ENCODE measurements at places on chromosomes 16 and 17.

GRCh38 chr16:64830653-64831052, 291.2 kb downstream of the CDH11 start:
- DNase-seq, result no peak

GRCh38 chr16:27679899-27680298, 130.0 kb downstream of the KATNIP start:
- no peak for DNase-seq

DNA sequence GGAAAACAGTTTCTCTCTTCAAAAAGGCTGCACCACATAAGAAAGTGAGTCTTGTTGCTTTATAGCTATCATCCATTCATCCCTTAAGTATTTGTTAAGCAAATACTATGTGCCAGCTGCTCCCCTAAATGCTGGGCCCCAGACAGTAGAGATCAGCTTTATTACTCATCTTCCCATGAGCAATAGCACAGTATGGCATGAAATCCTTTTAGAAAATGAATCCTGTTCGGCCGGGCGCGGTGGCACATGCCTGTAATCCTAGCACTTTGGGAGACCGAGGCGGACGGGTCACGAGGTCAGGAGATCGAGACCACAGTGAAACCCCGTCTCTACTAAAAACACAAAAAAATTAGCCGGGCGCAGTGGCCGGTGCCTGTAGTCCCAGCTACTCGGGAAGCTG, 99.5 kb downstream of the MYO1D start:
- no peak for DNase-seq

DNA sequence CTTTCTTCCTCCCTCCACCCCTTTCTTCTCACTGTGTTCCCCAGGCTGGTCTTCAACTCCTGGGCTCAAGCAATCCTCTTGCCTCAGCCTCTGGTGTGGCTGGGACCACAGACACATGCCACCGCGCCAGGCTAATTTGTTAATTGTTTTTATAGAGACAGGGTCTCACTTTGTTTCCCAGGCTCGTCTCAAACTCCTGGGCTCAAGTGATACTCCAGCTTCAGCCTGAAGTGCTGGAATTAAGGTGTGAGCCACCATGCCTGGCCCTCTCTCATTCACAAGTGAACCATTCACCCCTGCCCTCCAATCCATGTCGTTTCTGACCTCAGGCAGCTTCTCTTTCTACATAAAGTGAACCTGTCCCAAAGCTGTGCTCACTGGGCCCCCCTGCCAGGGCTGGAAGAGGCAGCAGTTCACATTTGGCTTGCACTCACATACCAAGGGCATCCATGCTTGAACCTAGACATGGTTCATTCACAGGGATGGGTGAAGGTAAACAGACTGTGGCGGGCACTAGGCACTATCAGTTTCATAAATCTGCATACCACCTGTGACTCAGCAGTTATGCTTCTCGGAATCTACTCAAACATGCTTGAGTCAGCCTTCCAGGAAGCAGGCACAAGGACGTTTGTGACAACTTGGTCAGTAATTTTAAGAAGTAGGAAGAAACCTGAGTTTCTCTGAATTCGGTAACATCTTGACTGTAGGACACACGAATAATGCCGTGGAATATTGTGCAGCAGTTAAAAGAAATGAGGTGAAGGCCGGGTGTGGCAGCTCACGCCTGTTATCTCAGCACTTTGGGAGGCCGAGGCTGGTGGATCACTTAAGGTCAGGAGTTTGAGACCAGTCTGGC, 6.0 kb upstream of the RNF213 start:
- no peak for DNase-seq

GRCh38 chr17:35749560-35750412, 3.3 kb downstream of the GAS2L2 start:
- DNase-seq, result no peak

- DNase-seq, result no peak
Observed at GRCh38 chr16:54677308-54677950, 253.2 kb upstream of the IRX5 start.

DNA sequence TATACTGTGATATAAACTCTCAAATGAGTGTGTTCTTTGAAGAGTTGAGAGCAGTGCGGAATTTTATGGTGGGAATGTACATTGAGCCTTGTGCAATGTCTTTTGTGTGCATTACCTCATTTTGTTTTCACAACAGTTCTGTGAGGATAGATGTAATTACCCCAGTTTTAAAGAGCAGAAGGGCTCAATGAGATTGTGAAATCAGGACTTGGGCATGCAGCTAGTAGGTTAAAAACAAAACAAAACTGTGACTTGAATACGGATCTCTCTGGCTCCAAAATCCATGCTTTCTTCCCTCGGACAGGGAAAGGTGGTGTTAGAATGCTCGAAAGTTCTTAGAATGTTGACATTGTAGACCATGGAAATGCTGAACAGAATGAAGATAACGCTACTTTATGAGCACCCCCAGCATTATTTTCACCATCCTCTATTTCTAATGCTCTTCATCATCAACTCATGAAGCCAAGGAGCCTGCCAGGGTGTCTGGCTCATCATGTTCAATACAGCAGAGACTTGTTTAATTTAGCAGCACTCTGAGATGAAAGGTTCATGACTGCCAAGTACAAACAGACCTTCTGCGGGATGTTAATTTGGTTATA, 17.1 kb downstream of the MRTFB start:
- no peak for DNase-seq

- no peak for DNase-seq
Observed at GRCh38 chr16:77206533-77206932, 7.3 kb downstream of the SYCE1L start.

DNA sequence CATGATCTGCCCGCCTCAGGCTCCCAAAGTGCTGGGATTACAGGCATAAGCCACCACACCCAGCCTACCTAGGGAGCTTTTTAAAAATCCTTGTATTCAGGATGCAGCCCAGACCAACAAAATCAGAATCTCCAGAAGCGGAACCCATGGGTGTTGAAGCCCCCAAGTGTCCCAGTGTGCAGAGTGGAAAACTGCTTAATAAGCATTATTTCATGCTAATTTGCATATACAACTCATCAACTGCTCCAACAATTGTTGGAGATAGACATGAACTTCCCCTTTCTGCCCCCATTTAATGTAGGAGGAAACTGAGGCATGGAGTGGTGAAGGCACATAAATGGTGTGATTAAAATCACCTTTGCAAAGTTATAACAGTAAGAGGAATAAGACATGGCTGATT, 84.3 kb upstream of the C16orf82 start:
- DNase-seq, result no peak

DNA sequence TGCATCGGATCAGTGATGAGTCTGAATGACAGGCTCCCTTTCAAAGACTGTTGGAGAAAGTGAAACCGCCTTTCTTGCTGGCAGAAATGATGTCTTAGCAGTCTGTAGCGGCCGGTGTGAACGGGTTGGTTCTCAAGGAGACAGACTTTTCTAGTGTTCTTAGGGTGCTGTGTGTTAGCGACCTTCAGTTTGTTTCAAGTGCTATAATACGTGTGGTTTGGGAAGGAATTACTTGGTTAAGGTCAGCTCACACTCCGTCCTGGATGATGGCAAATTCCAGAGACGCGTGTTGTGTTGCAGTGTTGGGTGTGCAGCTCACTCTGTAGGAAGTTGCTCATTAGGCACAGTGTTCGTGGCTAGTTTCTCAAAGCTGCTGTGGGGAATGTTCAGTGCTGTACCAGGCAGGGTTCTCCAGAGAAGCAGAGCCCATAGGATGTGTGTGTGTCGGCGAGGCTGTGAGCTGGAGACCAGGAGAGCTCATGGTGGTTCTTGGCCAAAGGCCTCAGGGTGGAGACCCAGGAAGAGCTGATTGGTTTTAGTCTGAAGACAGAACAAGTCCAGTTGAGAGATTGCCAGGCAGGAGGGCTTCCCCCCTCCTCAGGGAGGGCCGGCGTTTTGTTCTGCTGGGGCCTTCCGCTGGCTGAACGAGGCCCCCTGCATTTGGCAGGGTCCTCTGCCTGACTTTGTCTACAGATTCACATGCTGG, 37.6 kb downstream of the ZNF750 start:
- no peak for DNase-seq

DNA sequence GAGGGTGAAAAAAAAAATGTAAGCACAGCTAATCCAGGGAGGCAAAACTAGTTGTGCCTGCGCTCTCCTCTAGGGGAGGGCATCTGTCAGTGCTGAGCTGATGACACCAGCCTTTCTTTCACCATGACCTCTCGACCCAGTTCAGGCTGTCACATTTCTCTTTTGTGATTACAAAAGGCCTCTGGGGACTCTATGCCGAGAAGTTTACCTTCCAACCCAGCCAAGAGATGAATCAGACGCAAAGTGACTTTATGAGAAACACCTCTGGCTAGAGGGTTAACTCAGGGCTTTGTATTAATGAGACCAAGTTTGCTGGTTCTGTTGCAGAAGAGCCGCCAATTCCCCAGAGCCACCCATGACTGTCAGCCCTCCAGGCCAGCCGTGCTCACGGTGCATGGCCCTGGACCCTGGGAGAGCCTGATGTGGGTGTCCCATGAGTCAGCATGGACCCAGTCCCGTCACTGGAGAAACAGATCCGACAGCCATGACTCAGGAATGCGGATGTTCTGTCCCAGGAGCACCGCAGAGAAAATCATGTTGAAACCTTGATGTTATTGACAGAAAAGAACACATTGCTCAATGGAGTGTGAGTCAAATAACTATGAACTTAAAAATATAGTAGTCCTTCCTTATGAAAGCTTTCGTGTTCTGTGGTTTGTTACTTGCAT, 437.2 kb downstream of the HS3ST3B1 start:
- peak; percentile 33 for DNase-seq

GRCh38 chr16:4373909-4374742, 2.5 kb downstream of the VASN start:
- peak; percentile 91 for DNase-seq

DNA sequence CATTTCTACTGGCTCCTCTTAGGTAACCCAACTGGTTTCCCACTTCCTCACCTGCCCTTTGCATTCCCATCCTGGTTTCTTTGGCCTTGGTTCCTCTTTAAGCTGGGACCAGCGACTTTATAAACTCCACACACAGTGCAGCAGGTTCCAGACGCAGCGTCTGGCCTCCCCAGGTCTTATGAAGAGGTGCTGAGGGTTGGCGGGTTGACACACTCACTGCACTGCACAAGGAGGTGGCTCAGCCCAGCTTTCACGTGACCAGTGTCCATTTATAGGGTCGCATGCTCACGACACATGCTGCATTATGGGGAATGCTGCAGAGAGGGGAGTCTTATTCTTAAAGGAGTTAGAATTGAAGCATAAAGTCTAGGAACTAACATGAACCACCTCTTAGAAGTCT, 70.8 kb downstream of the ZFHX3 start:
- no peak for DNase-seq

- peak; percentile 50 for DNase-seq
Observed at GRCh38 chr17:40086150-40087044, 14.0 kb downstream of the NR1D1 start.

DNA sequence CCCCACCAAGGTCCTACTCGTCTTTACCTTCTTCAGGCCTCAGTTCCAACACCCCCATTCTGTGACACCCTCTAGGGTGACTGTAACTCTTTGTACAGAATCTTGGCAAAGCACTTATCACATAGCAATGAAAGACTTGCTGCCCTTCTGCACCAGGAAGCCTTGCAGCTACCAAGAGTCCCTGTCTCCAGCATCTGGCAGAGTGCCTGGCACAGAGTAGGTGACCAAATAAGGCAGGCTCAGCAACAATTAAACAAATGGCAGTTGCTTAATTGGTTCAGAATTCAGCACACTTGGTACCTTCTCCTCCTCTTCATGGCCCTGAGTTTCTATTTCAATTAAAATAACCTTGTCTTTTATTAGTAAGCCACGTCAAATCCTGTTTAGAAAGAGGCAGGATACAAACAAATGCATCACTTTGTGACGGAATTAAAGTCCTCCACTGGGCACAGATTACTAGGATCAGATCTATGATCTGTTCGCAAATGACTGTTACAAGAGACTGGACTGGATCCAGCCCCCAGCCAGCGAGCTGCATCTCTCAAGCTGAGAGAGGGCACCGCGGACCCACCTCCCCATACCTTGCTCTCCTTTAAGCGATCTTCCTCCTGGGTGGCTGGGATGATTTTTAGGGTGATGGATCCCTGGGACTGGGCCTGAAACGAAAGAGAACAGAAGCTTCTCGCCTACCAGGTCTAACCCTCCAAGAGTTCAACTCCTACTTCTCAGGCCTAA, 9.4 kb downstream of the MPP3 start:
- DNase-seq, result no peak

Data from femur (tissue), 1 donor.